ENCODE measurements at places on chromosomes 16 and 17. TPM values are rescaled to one million over a fixed set of nuclear protein-coding genes. Genes with fewer than 3 reads are reported as not detected.

SLFN14 gene
- total RNA-seq = not detected

NPIPB9 gene
- 0.35 TPM for total RNA-seq

HAPSTR1 gene
- total RNA-seq = 55.5 TPM

C16orf54 gene
- total RNA-seq = not detected

GP2 gene
- not detected for total RNA-seq

Measured in smooth muscle cell of the coronary artery (primary cell).